D341Med (cell line): ENCODE measurements at places on chromosomes 7 and 10.

DNA sequence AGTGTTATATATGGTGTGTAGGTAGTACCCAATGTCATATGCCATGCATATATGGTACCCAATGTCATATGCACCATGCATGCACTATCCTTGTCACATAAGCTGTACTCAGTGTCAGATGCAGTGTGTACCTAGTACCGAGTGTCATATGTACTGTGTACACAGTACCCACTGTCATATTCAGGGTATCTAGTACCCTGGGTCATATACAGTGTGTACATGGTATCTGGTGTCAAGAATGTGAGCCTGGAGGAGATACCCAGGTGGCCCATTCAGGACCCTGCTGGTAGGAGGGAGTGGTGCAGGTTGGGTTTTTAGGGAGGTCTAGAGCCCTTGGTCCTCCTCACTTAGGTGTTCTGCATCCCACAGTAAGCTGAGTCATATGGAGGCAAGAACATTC is 1.8 kb downstream of the ZMYND11 start:
- peak; percentile 51 for DNase-seq

DNA sequence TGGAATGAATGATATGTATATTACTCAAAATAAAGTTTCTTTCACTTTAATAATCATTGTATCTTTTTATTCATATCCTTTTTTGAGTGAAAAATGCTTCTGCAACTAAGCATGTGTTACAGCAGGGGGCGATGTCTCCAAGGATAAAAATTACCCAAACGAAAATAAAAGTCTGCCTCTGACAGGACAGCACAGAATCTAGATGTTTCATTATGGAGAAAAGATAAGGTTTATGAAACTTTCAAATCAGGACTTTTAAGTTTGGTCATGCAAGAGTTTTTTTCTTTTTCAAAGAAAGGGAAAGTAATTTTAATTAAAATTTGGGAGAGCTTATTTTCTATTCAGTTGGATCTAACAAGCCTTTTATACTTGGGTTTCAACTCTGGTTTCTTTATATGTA is 48.4 kb downstream of the TES start:
- peak; percentile 36 for DNase-seq

- no peak for DNase-seq
Measured at GRCh38 chr10:92993699-92994272, 66.8 kb upstream of the CYP26C1 start.

GRCh38 chr10:118481871-118482270 is 113.6 kb downstream of the PRLHR start:
- no peak for DNase-seq
